Fibroblast of villous mesenchyme (primary cell): ENCODE measurements at places on chromosomes 7 and 10.

GRCh38 chr7:134885967-134886352, 100.3 kb upstream of the AGBL3 start:
- peak; percentile 95 for DNase-seq

- DNase-seq, result no peak
Measured at GRCh38 chr10:88551246-88551645, 31.9 kb downstream of the RNLS start.

DNA sequence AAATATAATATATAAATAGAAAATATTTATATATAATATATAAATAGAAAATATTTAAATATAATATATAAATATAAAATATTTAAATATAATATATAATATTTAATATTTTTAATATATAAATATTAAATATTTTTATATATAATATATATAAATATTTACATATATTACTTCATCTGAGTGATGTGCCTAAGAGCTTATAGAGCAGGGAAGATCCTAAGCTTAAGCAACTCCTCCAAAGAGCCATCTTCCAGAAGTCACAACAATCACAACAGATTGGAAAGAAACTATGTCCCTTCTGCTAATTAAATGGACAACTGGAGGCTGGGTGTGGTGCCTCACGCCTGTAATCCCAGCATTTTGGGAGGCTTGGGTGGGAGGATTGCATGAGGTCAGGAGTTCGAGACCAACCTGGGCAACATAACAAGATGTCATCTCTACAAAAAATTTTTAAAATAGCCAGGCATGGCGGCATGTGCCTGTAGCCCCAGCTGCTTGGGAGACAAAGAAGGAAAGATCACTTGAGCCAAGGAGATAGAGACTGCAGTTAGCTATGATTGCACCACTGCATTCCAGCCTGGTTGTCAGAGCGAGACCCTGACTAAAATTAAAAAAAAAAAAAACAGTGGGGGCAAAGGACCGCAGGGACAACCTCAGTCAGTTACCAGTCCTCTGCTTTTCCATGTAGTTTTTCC, 198.7 kb downstream of the SKIDA1 start:
- no peak for DNase-seq

- DNase-seq, result peak; percentile 8
Measured at GRCh38 chr10:19302117-19302516, 253.5 kb downstream of the MALRD1 start.

DNA sequence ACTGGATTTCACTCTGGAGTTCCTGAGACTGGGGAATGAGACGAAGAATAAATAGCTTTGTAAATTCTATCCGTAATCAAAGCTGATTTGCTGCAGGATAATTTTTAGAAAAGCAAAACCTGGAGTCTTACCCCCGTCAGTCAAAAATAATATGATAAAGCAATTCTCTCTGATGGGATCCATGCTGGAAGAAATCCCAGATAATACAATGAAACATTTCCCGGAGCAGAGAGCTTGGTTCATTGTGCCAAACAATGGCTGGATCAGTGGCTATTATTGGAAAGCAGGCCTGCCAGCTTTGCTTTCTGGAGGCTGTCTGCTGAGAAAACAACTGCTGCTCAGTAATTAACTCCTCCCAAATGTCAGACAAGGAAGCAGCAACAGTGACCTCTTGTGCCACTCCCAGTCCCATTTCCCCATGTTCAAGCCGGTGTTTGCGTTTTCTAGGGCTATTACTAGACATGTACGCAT, 609.4 kb upstream of the PCDH15 start:
- DNase-seq, result no peak

DNA sequence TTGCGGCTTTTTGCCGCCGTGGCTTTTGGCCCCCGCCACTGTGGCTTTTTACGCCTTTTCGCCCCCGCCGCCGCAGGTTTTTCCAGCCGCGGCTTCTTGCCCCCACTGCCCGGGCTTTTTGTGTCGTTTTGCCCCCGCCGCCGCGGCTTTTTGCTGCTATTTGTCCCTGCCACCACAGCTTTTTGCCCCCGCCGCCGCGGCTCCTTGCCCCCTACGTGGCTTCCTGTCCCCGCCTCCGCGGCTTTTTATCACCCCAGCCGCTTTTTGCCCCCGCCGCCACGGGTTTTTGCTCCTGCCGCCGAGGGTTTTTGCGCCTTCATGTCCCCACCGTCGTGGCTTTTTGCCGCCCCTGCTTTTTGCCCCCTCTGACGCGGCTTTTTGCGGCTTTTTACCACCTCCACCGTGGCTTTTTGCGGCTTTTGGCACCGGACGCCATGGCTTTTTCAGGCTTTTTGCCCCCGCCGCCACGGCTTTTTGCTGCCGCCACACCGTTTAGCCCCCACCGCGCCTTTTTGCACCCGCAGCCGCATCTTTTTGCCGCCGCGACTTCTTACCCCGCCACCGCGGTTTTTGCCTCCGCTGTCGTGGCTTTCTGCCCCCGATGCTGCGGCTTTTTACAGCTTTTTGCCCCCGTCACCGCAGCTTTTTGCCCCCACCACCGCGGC, 637.0 kb downstream of the ZNF716 start:
- no peak for DNase-seq

DNA sequence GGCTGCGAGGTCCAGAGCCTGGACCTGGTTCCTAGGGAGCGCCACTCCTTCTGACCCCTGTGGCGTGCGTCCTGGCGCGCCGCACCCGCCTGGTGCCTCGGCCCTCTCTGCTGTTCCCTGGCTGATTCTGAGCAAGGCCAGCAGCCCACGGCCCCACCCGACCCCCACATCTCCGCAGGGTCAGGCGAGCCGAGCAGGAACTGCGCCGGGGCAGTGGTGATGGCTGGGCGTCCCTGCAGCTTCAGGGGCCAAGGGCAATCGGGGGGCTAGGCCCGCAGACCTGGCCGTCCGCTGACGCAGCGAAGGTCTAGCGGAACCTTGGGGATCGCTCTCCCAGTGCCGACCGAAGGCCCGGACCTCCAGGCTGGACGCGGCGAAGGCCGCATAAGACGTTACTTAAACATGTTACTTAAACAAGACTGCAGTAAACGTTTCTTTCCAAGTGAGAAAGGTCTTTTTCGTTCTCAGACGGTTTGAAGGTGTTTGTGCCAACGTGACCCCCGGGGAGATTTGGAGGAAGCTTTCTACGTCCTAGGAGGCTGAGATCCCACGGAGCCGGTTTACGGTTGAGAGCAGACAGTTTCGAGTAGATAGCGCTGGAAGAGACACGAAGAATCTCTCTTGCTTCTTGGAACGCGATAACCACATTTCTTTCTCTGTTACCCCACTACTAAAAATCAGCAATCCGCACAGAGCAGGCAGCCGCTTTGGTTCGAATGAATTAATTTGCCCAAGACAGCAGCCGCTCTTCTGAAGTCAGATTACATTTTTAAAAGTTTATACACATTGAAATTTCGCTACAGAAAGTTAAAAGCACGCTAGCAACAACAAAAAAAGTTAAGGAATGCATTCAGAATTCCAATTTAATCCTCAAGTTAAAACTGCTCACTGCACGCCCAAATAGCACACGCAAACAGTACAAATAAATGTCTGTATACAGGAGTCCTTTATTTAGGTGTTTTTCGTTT, 4.9 kb upstream of the NKX2-3 start:
- peak; percentile 13 for DNase-seq

DNA sequence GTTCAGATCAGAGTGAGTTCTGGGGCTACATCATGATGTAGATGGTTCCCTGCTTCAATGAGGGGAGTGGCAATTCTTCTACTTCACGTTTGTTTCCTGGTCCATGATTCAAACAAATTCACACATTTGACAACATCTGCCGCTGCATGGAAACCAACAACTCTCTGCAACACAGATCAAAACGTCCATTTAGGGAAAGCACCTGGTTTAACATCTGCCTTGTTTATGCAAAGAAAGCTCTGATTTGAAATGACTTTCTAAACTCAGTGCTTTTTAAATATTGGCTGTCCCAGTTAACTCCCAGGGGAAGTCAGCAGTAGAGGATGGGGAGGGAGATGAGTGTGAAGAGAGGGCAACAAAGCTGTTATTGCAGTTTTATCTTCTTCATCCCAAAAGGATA, 93.8 kb downstream of the GAD2 start:
- DNase-seq, result no peak

GRCh38 chr7:50147951-50148808, 55.1 kb upstream of the ZPBP start:
- no peak for DNase-seq

GRCh38 chr10:22770270-22770669, 55.9 kb upstream of the PIP4K2A start:
- DNase-seq, result no peak
